Activated naive CD4-positive, alpha-beta T cell treated with anti-CD3 and anti-CD28 coated beads, Interleukin-2, amount 50 U/mL, for 72 hours (primary cell): ENCODE measurements at places on chromosomes 1 and 21.
A peak's percentile ranks its signal among the peaks of the same experiment; 100 is the strongest.

- DNase-seq = peak; percentile 57
Measured at GRCh38 chr1:24235921-24236788, 49.1 kb upstream of the IFNLR1 start.

DNA sequence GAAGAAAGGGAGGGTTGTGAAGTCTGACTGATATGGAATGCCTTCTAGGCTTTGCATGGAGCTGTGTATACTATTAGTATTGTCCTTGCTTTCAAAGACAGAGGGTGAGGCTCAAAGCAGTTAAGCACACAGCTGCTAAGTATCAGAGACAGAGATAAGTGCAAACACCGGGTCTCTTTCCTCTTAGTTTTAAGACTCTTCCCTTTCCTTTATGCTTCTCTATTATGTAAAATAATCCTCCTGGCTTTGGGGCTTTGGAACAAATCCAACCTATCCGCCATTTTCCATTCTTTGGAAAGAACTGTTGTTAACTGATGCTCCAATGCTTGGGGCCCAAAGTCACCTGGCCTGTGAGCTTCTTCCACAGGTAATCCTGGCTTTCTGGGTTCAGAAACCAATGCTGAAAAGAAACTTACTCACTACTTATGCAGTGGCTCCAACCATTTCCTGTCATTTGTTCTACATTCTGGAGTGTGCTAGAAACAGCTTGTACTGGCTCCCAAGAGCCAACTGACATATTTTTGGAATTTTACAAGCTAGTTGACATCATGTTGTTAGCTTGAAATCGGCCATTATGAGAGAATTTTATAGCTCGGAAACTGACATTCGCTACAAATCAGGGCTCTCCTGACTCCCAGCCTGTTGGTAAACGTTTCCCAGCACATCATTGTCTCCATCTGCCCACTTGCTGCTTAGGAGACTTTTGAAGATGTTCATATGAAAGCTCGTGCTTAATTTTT lies 67.5 kb downstream of the DNTTIP2 start:
- DNase-seq = no peak

DNA sequence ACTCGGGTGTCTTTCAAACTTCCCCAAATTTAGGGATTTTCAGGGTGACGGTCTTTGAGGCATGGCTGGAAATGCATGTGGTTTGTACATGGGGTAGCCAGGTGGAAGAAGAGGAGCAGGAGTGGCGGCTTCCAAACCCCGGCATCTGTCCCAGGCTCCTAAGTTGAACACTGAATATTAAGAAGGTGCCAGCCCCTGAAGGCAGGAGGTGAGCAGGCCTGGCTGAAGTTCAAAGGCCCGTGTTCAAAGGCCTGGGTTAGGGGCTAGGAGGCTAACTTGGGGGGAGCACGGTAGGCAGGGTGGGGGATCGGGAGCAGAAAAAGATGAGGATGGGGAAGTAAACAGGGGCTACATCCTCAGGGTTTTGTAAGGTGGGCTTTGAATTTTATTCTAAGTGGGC lies 42.8 kb downstream of the ELK4 start:
- DNase-seq = no peak

- DNase-seq = no peak
Measured at GRCh38 chr1:100292711-100293110, 26.7 kb downstream of the RTCA start.

- no peak for DNase-seq
Measured at GRCh38 chr1:36530261-36530660, 47.5 kb upstream of the CSF3R start.

- no peak for DNase-seq
Measured at GRCh38 chr1:19577036-19577435, 67.1 kb upstream of the NBL1 start.

DNA sequence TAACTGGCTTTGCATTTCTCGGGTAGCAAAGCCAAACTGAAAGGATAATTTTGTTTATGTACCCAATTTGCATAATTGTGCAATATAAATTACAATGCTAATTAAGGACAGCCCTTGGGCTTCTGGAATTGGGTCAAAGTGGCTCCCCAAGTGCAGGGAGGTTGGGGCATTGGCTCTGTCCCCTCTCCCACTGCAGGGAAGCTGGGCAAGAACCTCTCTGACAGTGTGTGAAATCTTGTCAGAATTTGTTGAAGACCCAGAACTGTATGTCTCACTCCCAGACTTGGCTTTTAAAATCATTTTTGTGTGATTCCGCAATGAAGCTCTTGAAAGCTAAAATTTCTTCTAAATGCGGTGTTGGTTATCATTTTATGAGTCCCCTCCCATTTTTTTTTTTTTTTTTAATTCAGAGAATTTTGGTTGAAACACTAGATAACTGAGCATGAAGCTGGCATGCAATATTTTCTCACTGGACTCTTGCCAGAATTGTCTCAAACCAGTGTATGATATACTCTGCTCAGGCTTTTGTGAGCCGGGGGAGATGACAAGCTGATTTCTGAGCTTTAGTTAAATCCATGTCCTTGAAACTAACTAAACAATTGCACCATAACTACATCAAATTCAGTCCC lies 878.9 kb upstream of the CXADR start:
- no peak for DNase-seq

DNA sequence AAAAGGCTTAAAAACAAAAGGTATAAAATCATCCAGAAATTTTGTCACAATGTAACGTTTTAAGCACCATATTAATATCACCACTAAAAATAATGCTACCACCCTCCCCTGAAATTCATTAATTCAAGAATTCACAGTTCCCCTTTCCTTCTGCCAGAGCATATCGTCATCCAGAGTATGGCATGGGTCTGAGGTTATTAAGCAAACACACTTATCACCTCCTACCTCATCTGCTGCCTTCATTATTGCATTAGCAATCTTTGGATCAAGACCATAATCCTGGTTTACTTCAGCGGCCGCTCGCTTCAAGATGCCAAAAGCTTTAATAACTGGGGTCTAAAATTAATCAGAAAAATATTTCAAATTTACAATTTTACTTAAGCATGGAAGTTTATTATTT lies 6.2 kb downstream of the FH start:
- DNase-seq = no peak

GRCh38 chr1:84833194-84833593 lies 59.8 kb downstream of the LPAR3 start:
- DNase-seq = no peak

GRCh38 chr1:67053535-67053784 lies 488 bp downstream of the SLC35D1 start:
- DNase-seq = peak; percentile 46

DNA sequence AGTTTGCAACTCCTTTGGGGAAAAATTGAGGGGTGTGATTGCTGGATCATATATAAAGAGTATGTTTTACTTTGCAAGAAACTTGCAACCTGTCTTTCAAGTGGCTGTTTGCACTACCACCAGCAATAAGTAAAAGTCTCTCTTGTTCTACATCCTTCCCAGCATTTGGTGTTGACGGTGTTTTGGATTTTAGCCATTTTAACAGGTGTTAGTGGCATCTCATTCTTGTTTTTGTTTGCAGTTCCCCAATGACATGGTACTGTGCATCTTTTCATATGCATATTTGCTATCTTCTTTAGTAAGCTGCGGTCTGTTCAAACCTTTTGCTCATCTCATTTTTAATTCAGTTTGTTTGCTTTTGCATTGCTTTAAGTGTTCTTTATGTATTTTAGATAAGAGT lies 535.5 kb downstream of the LRRIQ3 start:
- no peak for DNase-seq

DNA sequence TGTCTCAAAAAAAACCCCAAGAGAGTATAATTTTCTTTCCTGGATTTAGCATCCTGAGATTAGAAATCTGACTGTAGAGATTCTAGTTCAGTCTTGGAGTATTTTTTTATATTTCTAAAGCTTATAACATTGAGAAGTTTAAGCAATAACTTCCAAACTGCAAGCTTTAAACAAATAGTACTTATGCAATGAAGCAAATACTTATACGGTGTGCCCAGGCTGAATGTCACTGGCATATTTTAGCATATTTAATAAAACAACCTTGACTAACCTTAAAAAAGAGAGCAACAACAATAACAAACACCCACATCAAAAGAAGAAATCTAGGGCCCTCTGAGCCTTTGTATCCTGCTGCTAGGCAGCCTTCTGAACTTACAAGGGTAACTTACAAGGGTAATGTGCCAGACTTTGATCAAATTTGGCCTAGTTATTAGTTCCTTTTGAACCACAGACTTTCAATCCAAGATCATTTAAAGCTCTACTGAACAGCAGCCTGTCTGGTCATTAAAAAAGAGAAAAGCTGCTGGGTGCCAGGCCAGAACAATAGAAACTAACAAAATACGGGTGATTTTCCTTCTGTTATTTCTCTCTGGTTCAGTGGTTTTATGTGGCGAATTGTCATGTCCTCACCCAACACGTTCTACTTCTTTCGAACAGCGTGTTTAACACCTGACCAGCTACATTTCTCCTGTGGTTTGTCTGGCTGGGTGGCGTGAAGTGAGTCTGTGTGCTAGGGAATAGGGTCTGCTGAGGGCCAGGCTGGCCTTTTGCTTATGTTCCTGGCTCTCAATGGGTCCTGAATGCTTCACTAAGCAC lies 16.2 kb downstream of the MTOR start:
- no peak for DNase-seq

- DNase-seq = no peak
Measured at GRCh38 chr21:34704119-34704518, 35.3 kb downstream of the CLIC6 start.

DNA sequence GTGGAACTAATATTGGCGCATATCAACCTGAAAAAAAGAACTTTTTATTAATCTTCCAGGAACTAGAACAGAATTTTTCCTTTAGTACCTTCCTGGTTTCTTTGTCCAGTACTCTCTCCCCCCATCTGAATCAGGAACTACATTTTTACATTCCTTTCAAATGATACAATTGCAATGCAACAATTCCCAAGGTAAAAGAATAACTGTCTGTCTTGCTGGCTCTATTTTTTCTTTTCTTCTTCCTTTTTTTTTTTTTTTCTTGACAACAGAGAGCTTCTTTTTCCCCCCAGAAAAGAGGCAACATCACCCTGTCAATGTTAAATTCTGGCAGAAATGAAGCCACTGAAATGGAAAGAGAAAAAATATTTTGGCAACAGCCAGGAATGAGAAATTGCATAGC lies 4.5 kb upstream of the CD101 start:
- no peak for DNase-seq

GRCh38 chr21:38999161-38999560 lies 184.1 kb downstream of the PSMG1 start:
- no peak for DNase-seq

DNA sequence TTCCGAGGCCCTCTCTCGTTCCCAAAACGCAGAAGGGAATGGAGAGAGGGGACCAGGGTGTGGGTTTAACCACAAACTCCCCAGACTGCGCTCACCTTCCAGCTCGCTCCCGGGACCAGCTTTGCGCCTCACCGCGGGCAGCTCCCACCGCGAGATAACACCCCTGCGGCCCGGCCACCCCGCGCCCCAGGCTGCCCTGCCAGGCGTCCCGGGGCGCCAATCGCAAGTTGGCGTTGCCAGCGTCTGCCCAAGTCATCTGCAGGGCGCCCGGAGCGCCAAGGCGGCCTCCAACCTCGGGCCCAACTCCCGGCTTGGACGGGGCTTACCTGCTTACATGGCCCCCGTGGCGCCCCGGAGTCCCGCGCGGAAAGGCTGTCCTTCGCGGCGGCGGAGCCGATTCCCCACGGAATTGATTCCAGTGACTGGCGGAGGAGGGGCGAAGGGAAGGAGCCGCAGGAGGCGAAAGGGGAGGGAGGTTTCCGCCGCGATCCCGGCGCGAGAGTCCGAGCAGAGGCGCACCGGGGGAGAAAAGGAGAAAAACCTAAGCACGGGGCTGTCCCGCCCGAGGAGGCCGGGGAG lies 456 bp downstream of the PTPN14 start:
- no peak for DNase-seq

- no peak for DNase-seq
Measured at GRCh38 chr1:156655151-156655903, 13.4 kb downstream of the BCAN start.

GRCh38 chr1:7471836-7472235 lies 299.3 kb upstream of the VAMP3 start:
- no peak for DNase-seq

DNA sequence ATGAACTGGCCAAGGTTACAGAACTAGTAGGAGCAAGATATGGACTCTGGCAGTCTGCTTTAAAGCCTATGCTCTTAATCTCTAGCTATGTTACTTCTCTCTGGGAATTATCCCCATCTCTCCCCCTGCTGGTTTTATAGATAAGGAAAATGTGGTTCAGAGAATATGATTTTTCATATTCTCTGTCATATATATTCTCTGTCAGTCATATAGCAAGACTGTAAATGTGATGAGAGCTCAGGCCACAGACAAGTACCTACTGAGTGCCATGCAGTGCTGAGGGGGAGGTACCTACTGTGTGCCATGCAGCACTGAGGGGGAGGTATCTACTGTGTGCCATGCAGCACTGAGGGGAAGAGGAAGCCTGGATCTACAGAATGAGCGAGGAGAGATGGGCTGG lies 220.3 kb upstream of the FGGY start:
- DNase-seq = no peak

DNA sequence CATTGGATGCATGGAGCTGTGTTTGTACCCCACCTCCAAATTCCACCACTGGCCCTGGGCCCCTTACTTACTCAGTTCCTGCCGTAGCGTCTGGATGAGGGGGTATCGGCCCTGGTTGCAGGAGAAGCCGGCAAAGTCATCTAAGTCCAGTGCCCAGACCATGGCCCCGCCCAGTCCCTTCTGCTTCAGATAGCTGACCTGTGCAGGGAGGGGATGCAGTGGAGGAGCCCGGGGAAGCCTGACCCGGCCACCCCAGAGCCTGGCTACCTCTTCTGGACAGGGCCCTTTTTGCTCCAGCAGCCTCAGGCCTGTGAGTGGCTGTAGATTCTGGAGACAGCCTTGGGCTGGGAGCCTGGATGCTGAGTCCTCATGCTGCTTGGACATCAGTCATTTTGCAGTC lies 11.8 kb downstream of the CHIT1 start:
- DNase-seq = no peak

DNA sequence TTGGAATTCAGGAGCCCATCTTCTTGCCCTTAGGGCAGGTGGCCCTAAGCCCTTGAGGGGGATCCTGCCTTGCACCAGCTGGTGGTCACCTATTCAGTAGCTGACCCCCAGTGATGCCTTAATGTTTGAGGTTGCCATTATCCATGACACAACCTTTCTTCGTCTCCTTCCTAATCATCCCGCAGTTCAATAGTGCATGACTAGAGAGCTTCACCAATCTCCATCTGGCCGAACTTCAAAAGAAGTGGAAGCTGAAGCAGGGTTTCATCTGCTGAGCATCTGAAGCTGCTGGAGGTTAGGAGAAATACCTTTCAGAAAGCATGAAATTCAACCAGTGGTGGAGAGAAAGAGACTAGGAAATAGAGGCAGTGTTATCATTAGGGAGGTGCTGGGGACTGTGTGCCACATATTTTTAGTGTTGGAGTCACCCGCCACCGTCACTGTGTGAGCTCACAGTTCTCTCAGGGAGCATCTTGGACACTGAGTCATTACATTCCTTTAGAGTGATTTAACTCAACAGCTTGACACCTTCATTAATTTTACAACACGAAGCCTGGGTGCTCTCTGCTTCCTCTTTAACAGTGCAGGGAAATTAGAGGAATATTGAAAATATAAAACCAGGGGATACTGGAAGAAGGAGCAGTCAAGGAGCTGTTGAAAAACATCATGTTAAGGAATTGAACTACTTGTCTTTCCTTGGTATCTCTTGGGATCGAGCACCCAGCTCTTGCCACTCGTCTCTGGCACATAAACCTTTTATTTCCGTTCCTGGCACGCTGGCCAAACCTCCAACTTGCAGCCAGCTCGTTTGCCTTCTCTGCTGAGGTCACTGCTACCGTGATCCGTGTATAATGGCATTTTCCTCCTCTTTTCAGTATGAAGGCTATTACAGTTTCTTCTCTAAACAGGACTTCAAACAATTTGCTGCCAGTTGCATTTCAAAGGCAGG lies 53.6 kb downstream of the PEX14 start:
- DNase-seq = no peak
